ENCODE measurements at places on chromosomes 4 and X. TPM values are rescaled to one million over a fixed set of nuclear protein-coding genes. Genes with fewer than 3 reads are reported as not detected.
A peak's percentile ranks its signal among the peaks of the same experiment; 100 is the strongest.

DNA sequence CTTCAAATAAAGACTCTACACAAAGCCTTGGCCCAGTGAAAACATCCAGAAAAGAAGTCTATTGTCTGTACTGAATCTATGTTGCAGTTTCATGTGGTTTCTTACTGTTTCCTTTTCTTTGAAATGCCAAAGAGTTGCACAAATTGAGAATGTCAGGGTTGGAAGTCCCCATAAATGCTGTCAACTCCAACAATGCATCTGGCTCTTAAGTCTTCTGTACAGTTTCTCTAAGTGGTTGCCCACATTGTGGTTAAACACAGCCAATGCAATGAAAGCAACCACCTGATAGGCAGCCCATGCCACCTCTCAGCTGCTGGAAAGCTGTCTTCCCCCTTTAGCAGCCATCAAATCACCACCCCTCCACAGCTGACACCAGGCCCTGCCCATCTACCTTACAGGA, 67.2 kb upstream of the C1GALT1C1 start:
- no peak for DNase-seq

The APOOL gene
- polyA plus RNA-seq = 30.3 TPM

GRCh38 chr4:6162885-6163284, 37.5 kb downstream of the JAKMIP1 start:
- no peak for DNase-seq

GRCh38 chr4:118973295-118973694, 84.6 kb downstream of the SYNPO2 start:
- no peak for DNase-seq

DNA sequence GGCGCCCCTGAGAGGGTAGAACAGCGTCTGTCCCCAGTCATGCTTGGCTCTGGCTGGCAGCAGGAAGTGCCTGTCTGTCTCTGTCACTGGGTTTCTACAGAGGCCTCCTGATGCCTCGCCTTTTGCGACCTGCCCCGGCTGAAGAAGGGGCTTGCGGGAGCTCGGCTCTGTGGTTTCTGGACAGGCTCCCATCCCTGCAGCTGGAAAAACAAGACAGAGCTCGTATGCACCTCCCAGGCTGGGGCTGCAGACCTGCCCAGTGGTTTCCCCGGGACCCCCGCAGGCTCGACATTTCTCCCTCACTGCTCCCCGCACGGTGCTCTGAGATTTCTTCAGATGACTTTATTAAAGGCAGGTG, 57.0 kb upstream of the SORCS2 start:
- no peak for DNase-seq

- peak; percentile 69 for DNase-seq
These were observed 208.7 kb downstream of the SOWAHB start for GRCh38 chr4:76689145-76689817.

DNA sequence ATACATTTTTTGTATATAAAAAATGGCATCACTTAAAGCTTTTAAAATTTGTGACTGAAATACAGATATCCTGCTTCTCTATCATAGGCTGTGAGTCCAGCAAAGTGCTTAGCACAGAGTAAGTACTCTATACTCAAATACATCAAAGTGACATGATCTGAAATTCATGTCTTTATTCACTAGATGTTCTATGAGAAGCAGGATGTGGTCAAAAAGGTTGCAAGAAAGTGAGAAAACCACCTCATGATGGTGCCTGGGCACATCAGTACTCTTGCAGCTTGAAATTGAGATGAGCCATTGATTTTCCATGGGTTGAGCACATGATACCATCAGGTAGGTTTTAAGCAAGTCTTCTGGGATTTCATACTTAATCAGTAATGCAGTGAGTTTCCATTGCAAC, 20.4 kb upstream of the SFRP2 start:
- no peak for DNase-seq

GRCh38 chrX:123884809-123885408, 25.1 kb downstream of the XIAP start:
- no peak for DNase-seq

DNA sequence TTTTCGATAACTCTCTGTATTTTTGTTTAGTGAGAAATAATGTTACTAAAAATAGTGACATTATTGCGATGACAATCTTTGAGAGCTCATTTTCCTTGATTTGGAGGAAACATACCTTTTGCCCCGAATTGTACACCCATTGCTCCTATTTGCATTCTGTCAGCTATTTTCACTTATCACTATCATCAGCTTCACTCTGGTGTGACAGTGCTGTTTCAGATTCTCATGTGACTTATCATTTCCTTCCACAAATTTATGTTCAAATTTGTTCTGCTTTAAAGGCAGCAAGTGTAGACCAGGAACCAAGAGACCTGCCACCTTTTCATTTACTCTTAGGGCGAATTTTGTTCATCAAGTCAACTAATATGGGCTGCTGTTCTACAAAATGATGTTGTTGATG, 179.4 kb downstream of the RBM46 start:
- DNase-seq = no peak

- DNase-seq = no peak
These were observed 83.2 kb upstream of the USP9X start for GRCh38 chrX:41002026-41002425.

The ENAM gene
- 1.3 TPM for polyA plus RNA-seq

GRCh38 chr4:141853091-141853764, 216.8 kb downstream of the IL15 start:
- DNase-seq = no peak

DNA sequence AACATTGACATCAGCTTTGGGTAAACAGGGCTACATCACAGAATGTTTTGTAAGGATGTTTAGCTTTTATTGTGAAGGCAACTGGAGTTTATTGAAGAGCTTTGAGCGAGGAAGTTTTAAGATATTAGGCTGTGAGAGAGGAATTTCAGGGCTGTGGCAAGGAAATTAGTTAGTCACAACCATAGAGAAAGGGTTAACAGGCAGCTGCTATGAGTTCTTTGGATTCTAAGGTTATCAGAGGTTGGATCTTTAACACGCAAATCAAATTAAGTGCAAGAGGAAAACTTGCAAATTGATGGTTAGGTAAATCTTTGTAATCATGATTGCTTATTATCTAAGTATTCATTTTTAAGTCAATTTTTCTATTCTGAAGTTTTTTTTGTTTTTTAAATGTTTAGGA, 156.0 kb downstream of the UGT8 start:
- DNase-seq = no peak

GRCh38 chr4:99390055-99390454, 37.5 kb upstream of the ADH1C start:
- DNase-seq = no peak

GRCh38 chrX:39519030-39519488, 578.7 kb downstream of the BCOR start:
- DNase-seq = peak; percentile 32

DNA sequence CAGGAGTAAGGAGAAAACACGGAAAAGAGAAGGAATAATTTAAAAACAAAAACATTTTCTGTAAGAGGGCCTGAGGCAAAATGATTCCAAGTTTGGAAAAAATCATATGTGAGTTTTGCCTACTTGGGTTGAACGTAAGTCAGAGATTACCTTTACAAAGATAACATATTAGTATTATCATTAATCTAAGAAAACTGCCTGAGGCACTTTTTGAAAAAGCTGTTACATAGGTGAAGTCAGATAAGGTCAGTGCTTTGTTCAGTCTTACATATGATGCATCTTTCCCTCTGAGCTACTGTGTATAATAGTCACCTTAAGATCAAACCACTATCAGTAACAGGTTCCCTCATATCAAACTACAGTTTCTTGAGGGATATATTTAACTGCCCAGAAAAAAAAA, 287.2 kb downstream of the TMA16 start:
- DNase-seq = no peak

GRCh38 chr4:81628489-81628888, 156.8 kb upstream of the RASGEF1B start:
- no peak for DNase-seq

The POU3F4 gene
- polyA plus RNA-seq = not detected

- DNase-seq = no peak
These were observed 54.2 kb downstream of the AFAP1 start for GRCh38 chr4:7885216-7886006.

GRCh38 chr4:105246712-105247111, 100.0 kb downstream of the TET2 start:
- DNase-seq = no peak

DNA sequence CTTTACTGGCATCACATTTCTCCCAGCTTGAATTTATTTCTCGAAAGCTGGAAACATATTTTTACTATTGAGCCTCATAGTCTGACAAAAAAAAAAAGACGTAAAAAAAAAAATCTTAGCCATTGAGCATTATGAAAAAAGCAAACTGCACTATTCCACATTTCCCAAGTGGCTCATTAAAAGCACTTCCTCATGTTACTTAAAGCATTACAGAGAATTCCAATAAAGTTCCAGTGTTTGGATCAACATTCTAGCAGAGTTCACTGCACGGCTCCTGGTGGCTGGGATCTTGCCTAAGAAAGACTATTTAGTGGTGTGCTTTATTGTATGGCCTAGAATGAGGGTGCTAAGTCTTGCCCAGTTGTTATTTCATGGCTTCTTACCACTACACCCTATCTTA, 476.2 kb downstream of the PPARGC1A start:
- no peak for DNase-seq

GRCh38 chr4:23036503-23036902, 343.8 kb downstream of the GBA3 start:
- DNase-seq = no peak

The XG gene
- polyA plus RNA-seq = 0.06 TPM

DNA sequence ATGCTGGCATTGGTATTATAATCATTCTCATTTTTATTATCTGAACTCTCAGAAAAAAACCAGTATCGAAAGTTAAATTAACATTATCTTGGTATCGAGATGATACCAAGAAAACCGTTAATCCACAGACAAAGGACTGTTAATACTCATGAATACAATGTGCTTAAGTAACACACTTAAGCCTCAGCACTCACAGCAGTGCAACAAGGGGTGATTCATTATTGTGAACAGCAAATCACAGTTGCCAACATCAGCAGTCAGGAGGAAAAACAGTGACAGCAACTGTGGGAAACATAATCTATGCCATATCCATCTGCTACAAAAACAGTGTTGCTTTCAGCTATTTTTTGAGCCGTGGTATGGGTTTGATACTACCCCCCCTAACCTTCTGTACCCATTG, 210.9 kb upstream of the ATOH1 start:
- DNase-seq = no peak

DNA sequence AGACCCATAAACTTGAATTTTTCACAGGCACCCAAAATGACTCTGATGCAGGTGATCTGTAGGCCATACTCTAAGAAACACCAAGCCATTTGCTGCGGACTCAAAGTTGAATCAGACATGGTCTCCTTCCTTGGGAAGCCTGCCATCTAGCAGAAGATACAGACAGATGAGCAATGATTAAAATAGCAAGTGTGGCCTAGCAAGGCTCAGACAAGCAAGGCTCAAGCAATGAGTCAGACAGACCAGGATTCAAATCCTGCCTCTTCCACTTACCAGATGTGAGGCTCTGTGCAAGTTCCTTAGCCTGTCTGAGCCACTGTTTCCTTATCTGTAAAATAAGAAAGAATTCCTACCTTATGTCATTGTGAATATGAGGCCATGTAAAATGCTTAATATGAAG, 2.3 kb downstream of the CCDC149 start:
- no peak for DNase-seq

The SULT1B1 gene
- polyA plus RNA-seq = 0.49 TPM

GRCh38 chrX:9183481-9183880, 149.6 kb upstream of the FAM9B start:
- DNase-seq = no peak

- DNase-seq = no peak
These were observed 5.8 kb downstream of the BMP2K start for GRCh38 chr4:78781924-78782323.

DNA sequence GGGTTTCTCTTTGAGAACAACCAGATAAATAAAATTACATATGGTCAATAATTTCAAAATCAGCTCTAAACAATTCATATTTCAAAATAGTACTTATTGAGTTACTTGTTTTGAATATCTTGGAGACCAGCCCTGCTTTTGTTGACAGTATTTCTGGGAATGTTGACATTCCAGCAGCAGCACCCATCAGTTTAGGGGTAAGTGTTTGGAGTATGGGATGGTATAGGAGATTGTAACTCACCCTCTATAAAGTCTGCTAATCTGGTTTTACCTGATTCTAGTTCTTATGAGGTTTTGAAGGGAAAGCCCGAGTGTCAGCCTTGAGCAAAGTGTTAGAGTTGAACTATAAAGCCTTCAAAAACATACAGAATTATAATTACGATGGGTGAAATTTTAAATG, 139.2 kb upstream of the ANKRD50 start:
- no peak for DNase-seq

DNA sequence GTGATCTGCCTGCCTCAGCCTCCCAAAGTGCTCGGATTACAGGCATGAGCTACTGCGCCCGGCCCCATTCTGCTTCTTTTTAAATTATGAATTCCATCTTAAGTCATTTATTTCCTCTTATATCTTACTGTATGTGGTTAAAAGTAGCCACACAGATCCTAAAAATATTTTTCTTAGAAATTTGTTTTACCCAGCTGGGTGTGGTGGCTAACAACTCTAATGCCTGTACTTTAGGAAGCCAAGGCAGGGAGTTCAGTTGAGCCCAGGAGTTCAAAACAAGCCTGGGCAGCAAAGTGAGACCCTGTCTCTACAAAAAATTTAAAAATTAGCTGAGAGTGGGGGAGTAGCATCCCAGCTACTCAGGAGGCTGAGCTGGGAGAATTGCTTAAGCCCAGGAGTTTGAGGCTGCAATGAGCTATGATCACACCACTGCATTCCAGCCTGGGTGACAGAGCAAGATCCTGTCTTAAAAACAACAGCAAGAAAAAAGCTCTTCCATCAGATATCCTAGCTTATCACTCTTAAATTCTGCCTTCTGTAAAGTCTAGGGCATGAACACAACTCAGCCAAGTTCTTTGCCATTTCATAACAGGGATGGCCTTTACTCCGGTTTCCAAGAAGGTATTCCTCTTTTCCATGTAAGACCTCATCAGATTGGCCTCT, 15.1 kb upstream of the AFF1 start:
- no peak for DNase-seq

DNA sequence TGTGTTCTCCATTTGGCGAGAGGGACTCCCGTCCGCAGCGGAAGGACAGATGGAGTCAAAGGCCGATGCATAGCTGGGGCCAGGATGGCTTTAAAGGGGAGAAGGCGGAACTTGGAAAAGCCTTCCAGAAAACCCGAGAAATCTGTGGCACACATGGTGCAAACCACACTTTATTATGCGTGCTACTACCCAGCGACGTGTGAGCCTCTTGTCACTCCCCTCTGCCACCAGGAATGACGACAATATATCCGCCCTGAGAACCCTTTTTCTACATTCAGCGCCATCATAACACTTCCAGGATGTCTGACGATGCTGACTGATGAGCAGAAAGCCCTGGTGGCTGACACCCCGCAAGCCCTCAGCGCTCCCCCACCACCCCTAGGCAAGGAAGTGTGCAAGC, 689 bp upstream of the DCHS2 start:
- no peak for DNase-seq

DNA sequence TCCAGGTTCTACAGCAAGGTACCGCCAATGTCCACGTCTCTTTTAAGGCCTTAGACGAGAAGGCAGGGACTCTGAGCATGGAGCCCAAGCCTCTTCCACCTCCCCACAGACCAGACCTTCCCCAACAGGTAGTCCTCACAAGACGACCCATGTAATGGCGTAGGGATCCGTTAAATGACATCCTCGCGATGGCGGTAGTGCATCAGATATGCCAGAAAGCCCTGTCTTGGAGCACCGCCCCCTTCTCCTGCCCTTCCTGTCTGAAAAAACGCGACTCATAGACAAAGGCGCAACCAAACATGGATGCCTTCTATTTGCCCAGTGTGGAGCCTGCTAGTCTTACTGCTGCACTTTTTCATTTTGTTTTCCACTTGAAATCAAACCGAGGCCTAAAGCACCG, 185.4 kb downstream of the OR13H1 start:
- no peak for DNase-seq
